Activated CD4-positive, CD25-positive, alpha-beta regulatory T cell treated with anti-CD3 and anti-CD28 coated beads, Interleukin-2, amount 50 U/mL, for 24 hours (primary cell): ENCODE measurements at places on chromosomes 1 and 21.
A peak's percentile ranks its signal among the peaks of the same experiment; 100 is the strongest.

DNA sequence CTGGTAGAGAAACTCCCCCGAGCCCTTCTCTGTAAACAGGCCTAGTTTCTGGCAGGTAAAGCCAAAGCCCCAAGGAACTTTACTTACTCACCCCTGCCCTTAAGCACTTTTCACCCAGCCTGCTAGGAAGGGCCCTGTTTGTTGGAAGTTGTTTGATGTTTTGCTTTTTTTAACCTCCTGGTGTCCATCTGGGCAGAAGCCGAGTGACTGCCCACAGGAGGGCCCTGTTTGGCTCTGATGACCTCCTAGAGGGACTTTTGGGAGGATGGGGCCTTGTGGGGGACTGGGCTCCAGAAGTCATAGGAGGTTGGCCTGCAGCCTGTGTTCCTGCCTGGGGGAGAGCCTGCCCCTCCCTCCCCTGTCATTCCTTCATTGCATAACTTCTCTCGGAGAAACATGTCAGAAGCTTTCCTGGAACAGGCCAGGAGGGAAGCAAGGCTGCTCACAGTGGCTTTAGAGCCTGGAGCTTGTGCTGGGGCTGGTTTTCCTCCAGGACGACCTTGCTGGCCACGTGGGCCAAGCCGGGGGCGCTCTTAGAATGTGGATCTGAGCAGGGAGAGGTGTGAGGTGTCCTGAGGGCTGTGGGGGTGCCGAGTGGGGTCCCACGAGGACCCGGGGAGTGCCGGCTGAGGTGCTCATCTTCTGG, 33.9 kb downstream of the COQ8A start:
- ATAC-seq, result no peak

GRCh38 chr21:46308431-46308830, 15.2 kb downstream of the C21orf58 start:
- no peak for ATAC-seq

- ATAC-seq, result no peak
These were observed 961 bp upstream of the VCAM1 start for GRCh38 chr1:100718581-100718980.

GRCh38 chr1:194295685-194296084, 1109.3 kb upstream of the B3GALT2 start:
- ATAC-seq, result peak; percentile 72

DNA sequence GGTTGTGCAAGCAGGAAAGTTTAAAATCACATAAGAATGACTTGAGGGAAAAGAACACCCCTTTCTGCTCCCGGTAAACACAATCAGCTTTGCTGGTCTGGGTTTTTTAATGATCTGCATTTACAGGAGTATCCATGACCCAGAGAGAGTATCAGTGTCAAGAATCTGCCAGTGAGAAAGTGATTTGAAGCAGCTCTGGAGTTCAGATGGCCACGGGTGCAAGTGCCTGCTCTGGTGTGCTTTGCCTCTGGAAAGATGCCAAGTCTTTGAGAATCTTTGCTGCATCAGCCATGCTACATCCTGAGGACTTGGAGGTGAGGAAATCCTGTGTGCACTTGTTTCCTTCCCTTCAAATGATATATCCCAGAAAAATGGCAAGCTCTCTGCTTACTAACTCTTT, 18.6 kb upstream of the MYSM1 start:
- no peak for ATAC-seq

DNA sequence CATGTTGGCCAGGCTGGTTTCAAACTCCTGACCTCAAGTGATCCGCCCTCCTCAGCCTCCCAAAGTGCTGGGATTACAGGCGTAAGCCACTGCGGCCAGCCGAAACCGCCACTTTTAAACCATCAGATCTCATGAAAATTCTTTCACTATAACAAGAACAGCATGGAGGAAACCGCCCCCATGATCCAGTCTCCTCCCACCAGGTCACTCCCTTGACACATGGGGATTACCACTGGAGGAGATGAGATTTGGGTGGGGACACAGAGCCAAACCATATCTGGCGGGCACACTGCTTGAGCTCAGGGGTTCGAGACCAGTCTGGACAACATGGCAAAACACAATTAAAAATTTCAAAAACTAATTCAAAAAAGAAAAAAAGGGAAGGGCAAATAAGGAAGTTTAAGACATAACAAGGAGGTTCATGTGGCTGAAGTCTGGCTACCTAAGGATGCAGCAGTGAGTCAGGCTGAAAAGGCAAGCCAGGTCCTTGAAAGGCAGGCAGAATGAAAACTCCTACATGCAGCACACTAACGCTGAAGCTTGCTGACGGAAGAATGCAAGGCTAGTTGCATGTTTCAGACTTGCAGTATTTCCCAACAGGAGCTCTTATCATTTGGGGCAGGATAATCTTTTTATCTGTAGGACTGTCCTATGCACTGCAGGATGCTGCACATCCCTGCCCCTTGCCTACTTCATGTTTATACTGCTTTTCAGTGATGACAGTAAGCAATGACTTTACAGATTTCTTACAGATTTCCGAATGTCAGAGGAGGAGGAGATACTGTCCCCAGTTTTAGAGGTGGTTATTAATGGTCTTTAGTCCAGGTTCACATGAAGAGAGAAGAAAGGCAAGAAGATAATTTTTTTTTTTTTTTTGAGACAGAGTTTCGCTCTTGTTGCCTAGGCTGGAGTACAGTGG, 49.3 kb downstream of the FBXO42 start:
- ATAC-seq, result no peak

DNA sequence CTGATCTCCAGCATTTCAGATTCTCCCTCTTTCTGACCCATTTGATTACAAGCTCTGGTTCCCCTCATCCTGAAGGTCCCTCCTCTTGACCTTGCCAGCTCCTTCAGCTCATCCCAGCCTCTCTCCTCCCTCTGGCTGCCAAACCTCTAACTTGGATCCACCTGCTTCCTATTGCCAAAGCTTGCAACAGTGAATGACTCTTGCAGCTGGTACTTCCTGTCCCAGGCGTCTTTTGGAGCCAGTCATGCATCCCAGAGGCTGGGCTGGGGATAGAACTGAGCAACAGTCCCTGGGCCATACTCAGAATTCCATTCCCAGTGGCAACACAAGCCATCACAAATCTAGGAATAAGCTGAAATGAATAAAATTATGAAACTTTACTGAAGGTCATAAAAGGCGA, 27.7 kb upstream of the SPOCD1 start:
- no peak for ATAC-seq

- no peak for ATAC-seq
These were observed 154.6 kb downstream of the FOXD2 start for GRCh38 chr1:47592296-47593012.

- ATAC-seq, result no peak
These were observed 5.7 kb upstream of the SLC1A7 start for GRCh38 chr1:53148123-53148522.

GRCh38 chr1:6168947-6169586, 11.1 kb downstream of the CHD5 start:
- no peak for ATAC-seq

DNA sequence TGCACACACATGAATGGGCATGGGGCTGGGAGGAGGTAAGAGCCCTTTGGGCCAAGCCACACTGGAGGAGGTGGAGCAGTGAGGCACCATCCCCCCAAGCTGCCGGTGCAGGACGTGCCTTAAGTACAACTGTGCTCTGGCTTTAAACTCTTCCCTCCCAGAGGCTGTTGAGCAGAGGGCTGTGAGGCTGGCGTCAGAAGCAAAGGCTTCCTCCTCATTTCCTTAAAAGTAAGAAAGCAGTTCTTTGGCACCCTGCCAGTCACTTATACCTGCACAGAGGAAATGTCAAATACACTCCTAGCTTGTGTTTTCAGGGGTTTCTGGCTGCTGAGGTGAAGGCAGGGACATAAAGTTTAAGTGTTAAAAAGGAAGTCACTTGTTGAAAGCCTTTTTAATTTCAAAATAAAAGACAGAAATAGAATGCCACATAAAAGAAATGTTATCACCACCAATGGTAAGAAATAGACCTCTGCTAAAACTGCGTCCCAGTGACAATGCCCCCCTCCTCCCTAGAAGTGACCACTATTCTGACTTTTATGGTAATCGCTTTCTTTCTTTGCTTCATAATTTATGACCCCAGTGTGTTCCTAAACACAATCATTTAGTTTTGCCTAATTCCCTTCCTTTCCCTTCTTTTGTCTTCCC, 33.0 kb downstream of the LAMC2 start:
- no peak for ATAC-seq

DNA sequence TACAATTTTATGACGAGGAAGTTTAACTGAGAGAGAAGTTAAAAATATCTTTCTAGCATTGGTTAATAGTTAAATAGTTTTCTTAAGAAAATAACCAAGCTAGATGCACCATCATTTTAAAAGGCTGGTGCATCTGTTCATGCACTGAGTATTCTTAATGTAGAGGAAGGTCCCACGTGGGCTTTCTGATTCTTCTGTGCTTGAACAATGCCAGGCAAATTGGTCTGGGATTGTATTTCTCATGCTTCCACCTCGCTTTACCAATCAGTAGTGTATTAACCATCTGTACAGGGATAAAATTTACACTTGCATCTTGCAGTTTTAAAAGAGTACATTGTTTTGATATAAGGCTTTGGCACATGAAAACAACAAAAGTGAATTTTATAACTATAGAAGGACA, 47.4 kb upstream of the MTF2 start:
- no peak for ATAC-seq

DNA sequence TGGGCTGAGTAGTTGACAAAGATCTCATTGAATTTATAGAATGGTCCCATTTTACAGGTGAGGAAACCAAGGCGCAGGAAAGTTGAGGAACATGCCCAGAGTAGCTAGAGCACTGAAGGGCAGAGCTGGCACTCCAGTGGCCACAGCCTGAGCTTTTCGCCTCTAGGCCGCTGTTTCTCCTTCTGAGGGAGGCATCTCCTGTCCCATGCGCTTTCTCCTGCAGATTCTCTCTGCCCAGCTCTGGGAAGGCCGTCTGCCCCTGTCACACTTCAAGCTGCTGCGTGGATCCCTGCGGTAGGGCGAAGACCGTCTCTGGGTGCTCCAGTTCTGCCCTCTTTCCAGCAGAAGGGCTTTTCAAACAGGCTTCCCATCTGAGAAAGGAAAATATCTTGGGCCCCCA, 159.9 kb downstream of the ACTL8 start:
- ATAC-seq, result no peak

DNA sequence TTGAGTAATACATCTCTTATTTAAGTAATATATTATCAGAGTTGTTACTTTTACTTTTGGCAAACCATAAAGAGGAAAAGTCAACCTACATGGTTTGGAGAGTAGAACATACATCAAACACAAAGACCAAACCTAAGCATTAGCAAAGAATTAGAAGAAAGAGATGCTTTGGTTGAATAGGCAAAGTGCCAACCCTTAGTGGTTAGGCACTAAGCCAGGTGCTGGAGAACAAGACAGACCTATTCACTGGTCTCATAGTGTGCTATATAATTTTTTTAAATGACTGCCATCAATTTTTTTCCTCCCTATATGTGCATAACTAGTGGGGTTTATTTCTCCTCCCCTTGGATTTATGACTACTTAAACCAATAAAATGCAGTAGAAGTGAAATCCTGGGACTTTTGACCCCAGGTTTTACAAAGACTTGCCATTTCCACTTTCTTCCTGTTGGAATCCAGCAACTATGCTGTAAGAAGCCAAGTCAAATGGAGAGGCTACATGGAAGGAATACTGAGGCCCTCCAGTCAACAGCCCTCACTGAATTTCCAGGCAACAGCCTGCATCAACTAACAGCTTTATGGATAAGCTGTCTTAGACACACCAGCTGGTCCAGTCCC, 69.8 kb upstream of the HAO2 start:
- no peak for ATAC-seq

DNA sequence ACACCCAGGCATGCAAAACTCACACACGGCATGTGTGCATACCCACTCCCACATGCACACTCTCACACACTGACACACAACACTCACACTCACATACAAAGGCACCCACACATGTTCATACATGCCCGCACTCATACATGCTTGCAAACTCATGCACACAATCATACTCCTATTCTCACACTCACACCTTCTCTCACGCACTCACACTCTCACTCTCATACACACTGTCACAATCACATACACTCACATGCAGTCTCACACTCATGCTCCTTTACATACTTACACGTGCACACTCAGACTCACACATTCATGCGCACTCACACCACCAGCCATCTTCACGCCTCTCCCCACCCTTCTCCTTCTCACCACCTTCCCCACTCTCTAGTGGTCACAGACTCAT, 3.1 kb downstream of the SLC5A9 start:
- no peak for ATAC-seq

DNA sequence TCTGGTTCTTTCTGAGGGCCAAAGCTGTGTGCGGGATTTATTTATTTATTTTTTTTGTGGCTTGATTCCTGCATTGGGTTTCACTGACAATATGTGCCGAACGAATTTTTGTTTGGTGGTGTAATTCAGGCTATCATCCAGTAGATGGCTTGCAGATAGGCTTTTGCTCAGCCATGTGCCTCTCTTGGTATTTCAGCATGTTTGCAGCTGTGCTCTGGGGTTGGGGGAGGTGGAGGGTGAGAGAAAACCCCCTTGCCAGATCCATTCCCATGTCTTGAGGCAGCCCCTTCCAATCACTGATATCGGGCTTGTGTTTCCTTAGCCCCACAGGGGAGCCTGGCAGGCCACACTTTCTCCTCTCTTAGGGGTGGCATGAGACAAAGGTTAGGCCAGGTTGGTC, 302.4 kb downstream of the PTGER3 start:
- no peak for ATAC-seq
